NCI-H774 (cell line): ENCODE measurements at places on chromosomes 7 and 10.

- DNase-seq, result no peak
Observed at GRCh38 chr7:47513741-47514241, 68.1 kb downstream of the TNS3 start.

DNA sequence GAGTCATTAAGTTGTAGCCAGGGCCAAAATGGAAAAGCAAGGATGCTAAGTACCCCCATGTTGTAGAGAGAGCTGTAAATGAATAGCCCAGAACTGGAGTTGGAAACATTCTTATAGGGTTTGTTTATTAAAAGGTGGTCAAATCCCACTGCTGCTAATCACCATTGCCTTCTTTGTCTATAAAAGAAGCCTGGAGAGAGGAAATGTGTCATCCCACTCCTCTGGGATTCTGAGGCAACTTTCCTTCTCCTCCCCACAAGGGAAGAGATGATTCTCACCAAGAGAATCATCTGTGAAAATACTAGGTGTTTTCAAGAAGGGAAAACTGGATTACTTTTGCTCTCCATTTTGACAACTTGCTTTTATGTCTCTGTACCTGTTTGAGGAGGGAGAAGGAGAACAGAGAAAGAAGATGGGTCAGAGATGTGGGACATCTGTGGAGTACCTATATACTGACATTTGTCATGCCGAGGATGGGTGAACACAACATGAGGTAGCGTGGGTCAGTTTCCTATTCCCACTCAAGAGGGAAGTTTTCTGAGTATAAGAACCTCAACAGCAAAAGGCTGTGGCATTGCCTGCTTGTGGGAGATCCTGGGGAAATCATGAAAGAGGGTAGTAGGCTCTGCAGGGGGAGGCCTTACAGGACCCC is 262.2 kb downstream of the KIF20B start:
- no peak for DNase-seq

DNA sequence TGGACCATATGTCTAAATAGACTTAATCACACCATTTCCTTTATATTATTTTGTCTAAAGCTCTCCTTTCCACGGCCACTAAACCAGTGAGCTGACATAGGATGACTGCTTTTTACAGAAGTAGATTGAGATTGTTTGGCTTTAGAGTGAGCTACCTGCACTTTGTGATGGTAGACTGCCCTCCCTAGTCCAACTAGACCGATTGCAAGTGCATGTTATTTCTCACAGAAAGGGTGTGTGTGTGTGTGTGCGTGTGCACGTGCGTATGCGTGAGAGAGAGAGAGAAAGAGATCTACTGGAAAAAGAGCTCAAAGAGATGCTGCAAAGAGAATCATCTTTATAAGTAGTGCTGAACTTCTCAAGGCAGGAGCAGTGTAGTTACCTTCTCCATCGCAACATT is 60.7 kb downstream of the VCL start:
- peak; percentile 50 for DNase-seq

GRCh38 chr7:15747301-15747700 is 60.8 kb upstream of the MEOX2 start:
- DNase-seq, result no peak

GRCh38 chr7:22061775-22062174 is 116.1 kb upstream of the CDCA7L start:
- DNase-seq, result no peak

GRCh38 chr7:135189961-135190360 is 19.5 kb upstream of the CYREN start:
- no peak for DNase-seq

GRCh38 chr7:44262031-44262430 is 61.3 kb downstream of the YKT6 start:
- DNase-seq, result no peak

GRCh38 chr7:142868188-142868985 is 13.5 kb downstream of the EPHB6 start:
- no peak for DNase-seq

GRCh38 chr10:80170641-80171040 is 34.7 kb downstream of the ANXA11 start:
- no peak for DNase-seq

DNA sequence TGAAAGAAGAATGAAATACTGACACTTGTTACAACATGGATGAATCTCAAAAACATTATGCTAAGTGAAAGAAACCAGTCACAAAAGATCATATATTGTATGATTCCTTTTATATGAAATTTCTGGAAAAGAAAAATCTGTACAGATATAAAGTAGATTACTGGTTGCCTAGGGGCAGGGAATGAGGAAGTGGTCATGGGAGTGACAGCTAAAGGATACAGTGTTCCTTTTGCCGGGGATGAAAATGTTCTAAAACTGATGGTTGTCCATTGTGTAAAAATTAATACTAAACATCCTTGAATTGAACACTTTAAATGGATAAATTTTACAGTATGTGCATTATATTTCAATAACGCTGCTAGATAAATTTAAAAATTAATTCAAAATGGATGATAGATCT is 25.1 kb downstream of the ALOX5 start:
- no peak for DNase-seq

DNA sequence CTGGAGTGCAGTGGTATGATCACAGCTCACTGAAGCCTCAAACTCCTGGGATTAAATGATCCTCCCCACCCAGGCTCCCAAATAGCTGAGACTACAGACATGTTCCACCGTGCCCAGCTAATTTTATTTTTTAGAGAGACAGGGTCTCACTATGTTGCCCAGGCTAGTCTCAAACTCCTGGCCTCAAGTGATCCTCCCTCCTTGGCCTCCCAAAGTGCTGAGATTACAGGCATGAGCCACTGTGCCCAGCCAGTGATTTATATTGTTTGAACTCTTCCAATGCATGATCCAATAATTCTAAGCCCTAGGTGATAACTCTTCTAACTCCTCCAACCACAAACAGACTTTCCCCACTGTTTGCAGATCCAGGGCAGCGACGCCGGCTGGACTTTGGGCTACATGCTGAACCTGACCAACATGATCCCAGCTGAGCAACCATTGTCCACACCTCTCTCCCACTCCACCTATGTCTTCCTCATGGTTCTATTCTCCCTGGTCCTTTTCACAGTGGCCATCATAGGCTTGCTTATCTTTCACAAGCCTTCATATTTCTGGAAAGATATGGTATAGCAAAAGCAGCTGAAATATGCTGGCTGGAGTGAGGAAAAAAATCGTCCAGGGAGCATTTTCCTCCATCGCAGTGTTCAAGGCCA is 41.8 kb upstream of the CC2D2B start:
- no peak for DNase-seq

GRCh38 chr10:87915989-87916388 is 52.6 kb downstream of the PTEN start:
- DNase-seq, result no peak

DNA sequence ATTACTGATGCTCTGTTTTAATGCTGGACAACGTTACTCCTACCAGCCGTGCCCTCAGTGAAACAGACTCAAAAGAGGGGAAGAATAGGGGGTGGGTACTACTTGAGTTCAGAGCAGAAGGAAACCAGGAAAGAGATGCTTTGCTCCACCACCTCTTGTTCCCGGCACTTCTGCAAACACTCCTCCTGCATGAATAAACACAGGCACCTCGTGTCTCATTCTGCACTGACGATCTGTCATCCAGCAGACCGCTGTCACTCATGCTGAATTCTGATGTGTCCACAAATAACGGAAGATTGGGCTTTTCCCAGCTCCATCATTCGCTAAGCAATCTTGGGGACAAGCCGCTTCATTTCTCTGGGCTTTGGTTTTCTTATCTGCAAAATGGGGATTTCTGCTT is 26.7 kb downstream of the YWHAG start:
- peak; percentile 24 for DNase-seq

GRCh38 chr7:149194799-149195179 is 557 bp upstream of the ZNF282 start:
- DNase-seq, result no peak

- DNase-seq, result no peak
Observed at GRCh38 chr10:72068901-72069446, 19.4 kb downstream of the SPOCK2 start.

DNA sequence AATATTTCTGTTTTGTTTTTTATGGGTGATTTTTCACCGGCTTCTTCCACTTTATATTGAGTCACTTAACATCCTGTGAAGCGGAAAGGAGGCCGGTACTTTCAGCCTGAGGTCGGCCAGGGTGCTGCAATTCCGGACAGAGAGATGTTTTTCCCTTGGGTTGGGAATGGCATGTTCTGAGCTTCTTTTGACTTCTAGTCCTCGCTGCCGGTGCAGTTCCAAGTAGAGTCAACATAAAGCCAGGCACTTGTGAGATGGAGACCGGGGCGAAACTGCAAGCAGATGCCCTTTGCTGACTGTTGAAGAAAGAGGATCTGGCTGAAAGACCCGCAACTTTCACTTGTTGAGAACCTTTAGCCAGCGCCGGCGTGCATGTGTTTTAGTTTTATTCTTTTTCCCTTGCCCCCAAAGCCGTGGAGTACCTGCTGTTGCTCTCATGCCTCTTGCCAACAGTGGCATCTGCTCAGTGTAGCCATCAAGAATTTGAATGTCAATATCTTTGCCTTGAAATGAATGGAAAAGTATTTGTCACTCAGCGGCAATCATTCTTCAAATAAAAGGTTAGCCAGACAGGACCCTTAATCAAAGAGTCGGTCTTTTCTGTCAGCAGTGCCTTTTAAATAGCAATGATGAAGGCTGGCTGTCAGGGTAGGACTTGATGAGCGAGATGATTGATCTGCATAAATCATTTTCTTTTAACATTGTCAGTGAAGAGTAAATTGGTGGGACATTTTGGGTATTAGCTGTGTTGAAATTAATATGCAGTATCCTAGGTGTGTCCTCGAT is 351.2 kb downstream of the LRMDA start:
- no peak for DNase-seq

DNA sequence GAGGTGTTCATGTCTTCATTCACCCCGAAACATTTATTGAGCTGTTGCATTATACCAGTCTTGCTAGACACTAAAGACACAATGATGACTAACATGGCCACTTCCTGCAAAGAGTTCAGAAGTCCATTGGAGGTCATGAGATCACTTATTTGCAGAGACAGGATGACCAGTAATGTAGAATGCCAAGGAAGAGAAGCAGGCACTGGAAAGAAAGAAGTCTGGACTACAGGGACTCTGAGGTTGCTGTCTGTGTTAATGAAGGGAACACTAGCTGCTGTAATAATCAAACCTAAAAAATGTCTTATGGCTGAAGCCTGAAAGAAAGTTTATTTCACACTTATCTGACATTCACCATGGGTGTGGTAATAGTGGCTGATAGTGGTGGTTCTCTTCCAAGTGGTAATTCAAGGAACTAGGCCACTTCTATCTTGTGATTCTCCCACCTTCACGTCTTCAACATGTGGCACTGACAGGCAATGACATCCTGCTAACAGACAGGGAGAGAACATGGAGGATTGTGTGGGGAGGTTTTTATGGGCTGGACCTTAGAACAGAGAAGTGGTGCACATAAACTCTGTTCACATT is 89.2 kb upstream of the MKLN1 start:
- no peak for DNase-seq

- no peak for DNase-seq
Observed at GRCh38 chr7:33191340-33191739, 62.0 kb downstream of the BBS9 start.

DNA sequence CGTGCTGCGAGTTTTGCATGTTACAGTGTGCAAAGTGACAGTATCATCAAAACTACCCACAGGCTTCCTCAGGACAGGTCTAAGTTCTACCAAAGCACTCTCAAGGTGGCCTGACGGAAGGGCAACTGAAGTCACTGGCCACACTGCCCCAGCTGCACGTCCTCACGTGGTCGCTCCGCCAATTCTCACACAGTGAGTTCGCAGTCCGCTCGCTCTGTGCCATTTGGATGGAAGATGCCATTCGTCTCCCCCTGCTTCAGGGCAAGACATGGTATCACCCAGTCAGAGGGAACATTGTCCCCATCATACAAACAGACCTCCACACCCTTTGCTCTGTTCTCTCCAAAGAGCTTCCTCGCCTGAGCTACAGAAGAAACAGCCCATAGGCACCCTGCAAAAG is 109.6 kb upstream of the COBL start:
- DNase-seq, result no peak

DNA sequence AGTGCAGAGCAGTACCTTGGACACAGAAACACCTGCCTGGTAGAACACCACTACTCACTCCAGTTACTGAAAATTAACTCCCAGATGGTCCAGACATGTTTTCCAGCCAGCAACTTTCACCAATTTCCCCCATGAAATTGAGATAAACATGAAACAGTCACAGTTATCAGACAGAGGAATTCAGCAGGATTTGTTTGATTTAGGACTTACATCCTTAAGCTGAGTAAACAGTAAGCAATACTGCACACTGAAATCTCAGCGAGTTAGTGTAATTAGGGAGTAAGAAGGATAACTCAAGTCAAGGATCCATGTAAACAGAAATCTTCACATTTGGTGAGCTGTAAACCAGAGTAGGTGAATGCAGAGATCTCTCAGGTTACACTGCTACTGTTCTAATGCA is 353.5 kb downstream of the ELMO1 start:
- no peak for DNase-seq

DNA sequence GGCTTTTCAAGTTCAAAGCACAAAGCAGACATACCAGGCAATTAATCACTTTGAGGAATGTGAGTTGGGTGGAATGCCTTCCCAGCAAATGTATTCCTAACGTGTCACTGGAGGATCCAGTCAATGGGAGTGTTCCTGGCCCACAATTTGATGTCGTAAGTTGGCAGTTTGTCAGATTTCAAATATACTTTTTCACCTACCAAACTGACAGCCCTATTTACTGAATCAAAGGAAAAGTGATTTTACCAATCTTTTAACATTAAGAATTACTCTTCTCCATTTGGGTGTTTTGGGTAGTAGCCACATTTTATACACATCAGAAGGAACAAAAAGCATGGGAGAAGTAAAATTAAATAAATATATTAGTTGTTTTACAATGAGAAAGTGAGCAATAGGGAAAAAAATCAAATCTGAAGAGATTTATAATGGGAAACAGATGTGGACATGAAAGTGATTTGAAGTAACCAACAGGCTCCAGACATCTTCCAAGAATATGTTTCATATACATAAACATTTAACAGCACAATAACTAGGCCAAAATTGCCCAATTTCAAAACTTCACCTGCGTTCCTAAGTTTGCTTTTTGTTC is 222.9 kb downstream of the MTERF1 start:
- no peak for DNase-seq

DNA sequence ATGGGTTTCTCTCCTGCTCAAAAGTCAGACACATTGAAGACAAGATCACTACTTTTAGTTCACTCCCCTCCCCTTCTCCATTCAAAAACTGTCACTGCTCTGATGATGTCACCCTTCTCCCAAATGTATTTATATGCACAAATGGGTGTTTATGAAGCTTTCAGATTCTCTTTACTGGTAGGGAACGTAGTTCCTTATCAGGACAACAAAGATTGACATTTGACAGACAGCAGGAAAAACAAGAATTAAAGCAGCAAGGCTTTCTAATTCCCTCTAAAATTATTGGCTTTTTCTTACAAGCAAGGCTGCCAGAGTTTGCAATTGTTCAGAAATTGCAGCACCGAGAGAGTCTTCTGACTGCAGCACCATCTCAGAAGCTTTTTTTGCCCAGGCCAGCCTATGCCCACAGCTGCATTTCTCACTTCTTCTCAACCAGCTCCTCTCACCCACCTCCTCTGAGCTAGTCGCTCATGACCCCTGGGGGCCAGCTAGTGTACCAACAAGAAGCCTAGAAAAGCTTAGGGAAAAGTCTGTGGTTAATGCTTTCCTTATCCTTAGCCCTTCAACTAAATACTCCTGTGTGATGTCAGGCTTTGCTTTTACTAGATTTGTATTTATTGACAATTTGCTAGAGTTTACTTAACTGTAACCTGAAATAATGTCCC is 265.1 kb downstream of the HTR7 start:
- DNase-seq, result peak; percentile 12
